Activated CD8-positive, alpha-beta memory T cell treated with anti-CD3 and anti-CD28 coated beads, Interleukin-2, amount 10 ng/mL, durations not matched to agents 7 days and 5 days (primary cell): ENCODE measurements at places on chromosomes 11 and 22. TPM values are rescaled to one million over a fixed set of nuclear protein-coding genes. Genes with fewer than 3 reads are reported as not detected.

DNA sequence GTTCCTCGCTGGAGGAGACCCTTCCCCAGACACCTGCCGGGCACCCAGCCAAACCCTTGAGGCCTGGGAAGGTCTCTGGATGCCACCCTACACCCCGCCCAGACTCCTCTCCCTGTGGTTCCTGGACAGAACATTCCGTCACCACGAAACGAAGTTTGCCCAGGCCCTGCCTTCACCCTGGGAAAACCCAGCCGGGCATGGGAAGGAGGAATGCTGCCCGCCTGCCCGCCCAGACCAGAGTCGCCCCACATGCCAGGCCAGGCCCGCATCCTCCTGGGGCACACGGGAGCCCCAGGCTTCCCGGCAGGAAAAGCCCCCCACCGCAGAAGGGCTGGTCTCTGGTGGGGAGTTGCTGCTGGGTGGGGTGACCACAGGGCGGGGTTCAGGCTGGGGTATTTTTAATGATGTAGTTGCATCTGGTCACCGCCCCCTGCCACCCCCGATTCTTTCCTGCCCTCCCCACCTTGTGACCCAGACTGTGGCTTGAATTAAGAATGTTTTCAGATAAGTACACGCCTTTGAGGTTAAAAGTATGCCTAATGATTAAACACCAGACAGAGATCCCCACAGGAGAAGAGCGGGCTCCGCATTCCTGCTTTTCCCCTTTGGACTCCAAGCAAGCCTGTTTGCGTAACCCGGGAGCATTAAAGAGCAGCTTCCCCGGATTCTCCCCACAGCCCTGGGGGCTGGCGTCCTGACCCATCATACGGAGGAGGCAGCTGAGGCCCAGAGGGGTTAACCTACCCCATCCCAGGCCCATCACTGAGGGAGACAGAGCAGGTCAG is 44.6 kb upstream of the PPARA start:
- DNase-seq = no peak

DNA sequence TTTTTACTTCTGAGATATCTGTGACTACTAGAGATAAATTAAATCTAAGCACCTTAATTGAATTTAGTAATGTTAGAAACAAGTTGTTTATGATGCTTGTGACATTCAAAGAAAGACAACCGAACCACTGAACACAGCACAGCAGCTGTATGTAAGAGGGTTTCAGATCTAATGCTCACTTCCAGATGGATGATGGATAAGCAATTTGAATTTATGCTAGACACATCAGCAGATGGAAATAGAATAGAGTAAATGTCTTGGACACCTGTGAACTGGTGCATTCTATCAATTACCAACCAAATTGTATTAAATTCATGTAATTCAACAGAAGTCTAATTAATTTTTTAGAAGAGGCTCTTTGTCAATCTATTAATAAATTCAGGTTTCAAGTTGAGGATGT is 306.3 kb downstream of the CNTN5 start:
- no peak for DNase-seq

The DEFB131B gene
- not detected for total RNA-seq

DNA sequence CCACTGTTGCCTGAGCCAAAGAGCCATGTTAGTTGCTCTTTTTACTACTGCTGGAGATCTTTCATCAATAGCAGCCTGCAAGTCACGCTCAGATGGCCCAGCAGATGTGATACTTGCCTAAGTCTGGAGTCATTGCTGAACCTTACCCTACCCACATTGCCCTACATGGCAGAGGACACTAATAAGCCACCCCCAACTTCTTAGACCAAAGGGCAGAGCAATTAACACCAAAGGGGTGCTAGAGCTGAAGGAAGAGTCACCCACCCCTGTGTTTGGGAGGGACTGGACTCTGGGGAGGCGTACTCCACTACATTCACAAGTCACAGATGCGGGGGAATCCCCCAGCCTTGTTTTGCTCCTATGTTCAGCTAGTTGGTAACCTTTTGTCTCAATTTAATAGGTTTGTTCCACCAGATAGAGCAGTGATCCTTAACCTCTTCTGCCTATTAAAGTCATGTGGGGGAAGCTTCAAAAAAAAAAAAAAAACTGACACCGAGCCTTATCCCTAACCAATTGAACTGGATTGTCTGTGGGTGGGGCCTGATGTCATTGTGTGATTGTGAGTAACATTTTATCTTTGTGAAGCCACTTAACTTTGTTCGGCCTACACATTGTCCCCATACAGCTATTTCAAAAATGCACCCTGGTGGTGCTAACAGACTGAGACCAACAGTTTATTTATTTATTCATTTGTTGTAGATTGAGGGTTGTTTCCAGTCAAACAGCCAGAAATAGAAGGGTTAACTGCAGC is 13.1 kb downstream of the ADM start:
- no peak for DNase-seq

The OLFML1 gene
- not detected for total RNA-seq

The EXPH5 gene
- total RNA-seq = 1.1 TPM

DNA sequence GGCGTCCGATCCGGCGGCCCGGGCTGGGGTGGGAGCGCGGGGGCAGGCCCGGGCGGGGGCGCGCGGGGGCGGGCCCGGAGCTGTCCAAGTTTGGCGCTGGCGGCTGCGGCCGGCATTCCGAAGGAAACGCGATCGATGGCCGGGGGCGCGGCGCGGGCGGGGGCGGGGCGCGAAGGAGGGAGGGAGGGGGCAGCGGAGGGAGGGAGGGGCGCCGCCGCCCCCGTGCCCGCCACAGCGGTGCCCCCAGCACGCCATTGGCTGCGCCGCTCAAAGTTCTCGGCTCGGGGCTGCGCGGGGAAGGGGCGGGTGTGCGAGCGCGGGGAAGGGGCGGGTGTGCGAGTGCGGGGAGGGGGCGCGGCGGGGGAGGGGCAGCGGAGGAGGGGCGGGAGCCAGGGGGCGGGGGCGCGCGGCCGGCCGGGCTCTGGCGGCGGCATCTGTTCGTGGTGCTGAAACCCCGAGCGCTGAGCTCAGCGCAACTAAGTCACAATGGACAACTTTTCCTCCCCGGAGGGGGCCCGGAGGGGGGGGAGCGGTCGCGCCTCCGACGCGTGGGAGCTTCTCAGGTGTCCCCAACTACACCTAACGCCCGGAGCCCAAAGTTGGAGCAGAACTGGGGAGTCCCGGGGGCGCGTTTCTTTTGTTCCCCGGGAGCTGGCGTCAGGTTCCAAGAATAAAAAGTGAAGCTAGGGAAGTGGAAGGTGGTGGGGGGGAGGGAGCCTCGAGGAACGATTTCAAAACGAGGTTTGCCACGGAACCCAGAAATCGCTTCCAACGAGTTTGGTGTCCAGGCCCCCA is 2.2 kb downstream of the PHF21B start:
- no peak for DNase-seq

DNA sequence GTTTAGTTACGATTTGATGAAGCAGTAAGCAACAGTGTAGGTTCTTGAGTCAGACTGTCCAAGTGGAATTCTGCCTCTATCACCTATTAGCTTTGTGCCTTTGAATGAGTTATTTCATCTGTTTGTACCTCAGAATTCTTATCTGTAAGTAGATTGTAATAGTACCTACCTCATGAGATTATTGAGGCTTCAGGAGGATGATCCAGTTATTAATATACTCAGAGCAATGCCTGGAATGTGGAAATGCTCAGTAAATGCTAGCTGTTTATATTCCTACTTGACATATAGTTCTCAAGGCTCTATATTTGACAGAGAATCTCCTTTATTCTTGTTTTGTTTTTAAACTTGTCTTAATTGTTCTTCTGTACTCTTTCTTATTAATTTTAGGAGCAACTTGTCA is 70.1 kb downstream of the SFI1 start:
- DNase-seq = no peak

DNA sequence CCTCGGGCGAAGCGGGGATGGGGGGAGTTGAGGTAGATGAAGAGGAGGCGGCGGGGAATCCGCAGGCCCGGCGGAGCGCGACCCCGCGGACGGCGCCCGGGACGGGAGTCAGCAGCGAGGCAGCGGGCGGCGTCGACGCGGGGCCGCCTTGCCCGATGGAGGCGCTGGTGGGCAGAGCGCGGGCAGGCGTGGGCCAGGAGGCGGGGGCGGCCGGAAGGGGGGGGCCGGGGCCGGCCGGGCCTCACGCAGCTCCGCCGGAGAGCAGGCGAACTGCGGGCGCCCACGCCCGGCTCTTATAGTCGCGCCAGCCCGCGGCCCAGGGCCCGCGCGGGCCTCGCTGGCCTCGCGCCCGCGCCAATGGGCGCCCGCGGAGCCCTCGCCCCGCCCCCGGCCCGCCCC is at the start of gene IGF2:
Gene IGF2, minus strand, starts transcription at position 267 of the 399 bp plus-strand sequence. CDS start 3,866 bp downstream, outside the sequence.
- DNase-seq = no peak

GRCh38 chr11:77144196-77144856 is 16.3 kb downstream of the MYO7A start:
- DNase-seq = no peak

DNA sequence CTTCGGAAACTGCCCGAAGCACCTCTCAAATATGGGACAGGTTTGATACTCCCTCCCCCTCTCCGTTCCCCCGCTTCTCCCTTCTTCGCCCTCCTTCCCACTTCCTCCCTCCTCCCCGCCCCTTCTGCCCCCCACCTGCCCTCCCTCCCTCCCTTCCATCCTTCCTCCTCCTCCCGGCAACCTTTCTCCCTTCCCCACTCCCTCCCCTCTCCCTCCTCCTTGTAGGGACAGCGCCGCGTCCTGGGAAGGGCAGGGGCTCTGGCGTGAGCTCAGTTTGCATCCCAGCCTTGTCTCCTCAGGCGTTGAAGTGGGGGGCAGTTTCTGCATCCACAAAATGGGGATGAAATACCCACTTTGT is 6.1 kb upstream of the NFAM1 start:
- DNase-seq = no peak

- no peak for DNase-seq
These were observed 205.5 kb downstream of the DSCAML1 start for GRCh38 chr11:117591316-117592039.

The C11orf86 gene
- total RNA-seq = not detected
